ENCODE measurements at places on chromosomes 5 and 9. TPM values are rescaled to one million over a fixed set of nuclear protein-coding genes. Genes with fewer than 3 reads are reported as not detected.

The HDHD3 gene
- total RNA-seq: 12.3 TPM

The PDCD1LG2 gene
- 22.9 TPM for total RNA-seq

The FGFR4 gene
- 5.5 TPM for total RNA-seq

The TMEM252 gene
- not detected for total RNA-seq

The ELOVL7 gene
- 7.2 TPM for total RNA-seq

The IL3 gene
- not detected for total RNA-seq

The NRG2 gene
- total RNA-seq: 0.42 TPM

The PCDHGA2 gene
- 0.10 TPM for total RNA-seq

The ANKDD1B gene
- total RNA-seq: 0.10 TPM

The PTGR1 gene
- total RNA-seq: 63.7 TPM

The FAM200C gene
- 2.6 TPM for total RNA-seq

The BTNL9 gene
- total RNA-seq: 0.04 TPM

The CER1 gene
- total RNA-seq: not detected

The PCDHB10 gene
- total RNA-seq: not detected

The C9 gene
- not detected for total RNA-seq
